ENCODE measurements at places on chromosomes 7 and 10. TPM values are rescaled to one million over a fixed set of nuclear protein-coding genes. Genes with fewer than 3 reads are reported as not detected.

Gene ECHS1
- total RNA-seq: 72.3 TPM

Gene HSPA12A
- 0.77 TPM for total RNA-seq

Gene SERPINE1
- 88.2 TPM for total RNA-seq

Gene CHN2
- 0.63 TPM for total RNA-seq

Gene ZC3HAV1L
- 14.2 TPM for total RNA-seq

Gene C7orf33
- not detected for total RNA-seq

Gene MMRN2
- 82.2 TPM for total RNA-seq

Gene INHBA
- total RNA-seq: 0.51 TPM

Gene AGAP4
- total RNA-seq: 1.8 TPM

Gene TRPV5
- total RNA-seq: not detected

Gene IFIT1B
- not detected for total RNA-seq

Gene GPER1
- total RNA-seq: 2.3 TPM

Gene CALHM1
- not detected for total RNA-seq

Gene ATRNL1
- 0.77 TPM for total RNA-seq

Gene PNLIP
- total RNA-seq: not detected

Gene TAS2R5
- total RNA-seq: 0.26 TPM

Gene PDGFA
- total RNA-seq: 53.9 TPM

Gene KIF11
- 18.5 TPM for total RNA-seq

Gene SPDYE9
- total RNA-seq: not detected

Gene EGFR
- total RNA-seq: 0.26 TPM

Gene HGF
- 0.25 TPM for total RNA-seq

Gene TYSND1
- 5.2 TPM for total RNA-seq

Gene PITX3
- not detected for total RNA-seq
